Left lung (tissue), 14 donors: ENCODE measurements at places on chromosomes 5 and 9. TPM values are rescaled to one million over a fixed set of nuclear protein-coding genes. Genes with fewer than 3 reads are reported as not detected.

CYFIP2 gene
- polyA plus RNA-seq, result 31.4 TPM

CYSRT1 gene
- polyA plus RNA-seq, result 3.7 TPM

EQTN gene
- polyA plus RNA-seq, result 0.60 TPM

SHOC1 gene
- polyA plus RNA-seq, result 0.63 TPM
